ENCODE measurements at places on chromosomes 3 and 15. TPM values are rescaled to one million over a fixed set of nuclear protein-coding genes. Genes with fewer than 3 reads are reported as not detected.

NRROS gene
- not detected for total RNA-seq

ARRDC4 gene
- total RNA-seq = 0.17 TPM

ACKR2 gene
- 0.07 TPM for total RNA-seq

PPIP5K1 gene
- total RNA-seq = 5.1 TPM

All from A549 treated with CpdA at 1 μM for 4 hours (cell line).